ENCODE measurements at places on chromosomes 13 and 19.

DNA sequence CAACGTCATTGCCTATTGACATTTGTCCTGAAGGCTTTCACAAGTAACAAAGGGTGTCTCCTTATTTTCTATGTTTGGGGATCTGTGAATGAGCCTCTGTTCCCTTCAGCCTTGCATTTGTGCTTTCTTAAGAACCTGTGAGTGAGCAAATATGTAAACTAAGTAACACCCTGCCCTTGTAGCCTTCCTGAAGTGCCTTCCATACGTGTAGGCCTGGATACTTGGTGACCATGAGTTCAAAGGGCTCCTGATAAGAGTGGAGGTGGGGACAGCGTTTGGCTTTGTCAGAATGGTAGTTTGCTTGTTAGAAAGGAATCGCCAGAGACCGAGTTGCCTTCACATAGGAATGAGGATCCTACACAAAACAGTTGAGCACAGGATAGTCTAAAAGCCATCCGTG, 14.5 kb upstream of the CCDC97 start:
- DNase-seq: no peak

DNA sequence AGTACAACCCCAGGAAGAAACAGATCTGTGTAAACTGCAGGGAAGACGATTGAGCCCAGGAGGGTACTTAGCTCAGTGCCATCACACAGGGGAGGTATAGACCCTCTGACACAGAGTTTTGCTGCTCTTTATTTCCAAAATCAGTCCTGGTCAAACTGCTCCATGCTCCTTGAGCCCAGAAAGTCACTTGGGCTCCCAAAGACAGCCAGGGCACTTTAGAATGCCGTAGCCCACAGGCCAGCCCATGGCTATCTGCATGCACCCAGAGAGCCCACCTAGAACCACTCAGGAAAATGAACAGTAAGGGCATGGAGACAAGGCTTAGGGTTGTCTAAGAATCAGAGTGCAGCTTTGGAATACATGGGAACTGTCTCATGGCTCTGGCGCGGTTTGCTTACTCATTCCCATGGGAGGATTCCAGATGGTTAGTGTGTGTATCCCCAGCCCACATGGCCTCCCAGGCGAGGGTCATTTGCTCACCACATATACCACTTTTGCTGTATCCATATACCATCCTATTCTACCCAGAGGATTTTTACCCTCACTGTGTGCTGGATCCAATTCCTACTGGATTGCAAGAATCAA, 14.7 kb upstream of the PDCD5 start:
- DNase-seq: no peak

- no peak for DNase-seq
Observed at GRCh38 chr13:30147421-30147820, 159.9 kb downstream of the KATNAL1 start.

DNA sequence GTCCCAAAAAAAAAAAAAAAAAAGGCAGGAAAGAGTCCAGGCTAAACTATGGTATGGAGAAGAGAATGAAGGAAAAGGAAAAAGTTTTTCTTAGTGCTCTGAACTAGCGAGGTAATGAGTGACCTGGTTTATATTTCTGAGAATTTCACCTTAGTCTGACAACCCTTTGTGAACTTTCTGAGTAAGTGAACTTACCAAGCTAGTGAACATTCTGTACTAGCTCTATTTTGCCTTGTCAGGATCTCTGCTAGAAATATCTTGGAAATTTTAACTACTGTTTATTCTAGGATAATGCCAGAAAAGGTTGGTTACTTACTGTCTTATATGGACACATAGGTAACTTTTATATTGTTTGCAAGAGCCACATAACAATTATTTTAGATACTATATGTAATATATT, 4.4 kb downstream of the TRIM13 start:
- DNase-seq: no peak

GRCh38 chr19:50214699-50215543, 11.5 kb downstream of the MYH14 start:
- DNase-seq: no peak

GRCh38 chr13:42971691-42972347, 20.2 kb downstream of the EPSTI1 start:
- DNase-seq: no peak

- DNase-seq: no peak
Observed at GRCh38 chr19:50890422-50891252, 17.4 kb downstream of the KLK2 start.

GRCh38 chr19:4455719-4456475, 1.7 kb downstream of the UBXN6 start:
- DNase-seq: no peak

- no peak for DNase-seq
Observed at GRCh38 chr13:30755678-30756077, 20.3 kb downstream of the ALOX5AP start.

GRCh38 chr13:30720172-30720869, 15.0 kb upstream of the ALOX5AP start:
- no peak for DNase-seq

DNA sequence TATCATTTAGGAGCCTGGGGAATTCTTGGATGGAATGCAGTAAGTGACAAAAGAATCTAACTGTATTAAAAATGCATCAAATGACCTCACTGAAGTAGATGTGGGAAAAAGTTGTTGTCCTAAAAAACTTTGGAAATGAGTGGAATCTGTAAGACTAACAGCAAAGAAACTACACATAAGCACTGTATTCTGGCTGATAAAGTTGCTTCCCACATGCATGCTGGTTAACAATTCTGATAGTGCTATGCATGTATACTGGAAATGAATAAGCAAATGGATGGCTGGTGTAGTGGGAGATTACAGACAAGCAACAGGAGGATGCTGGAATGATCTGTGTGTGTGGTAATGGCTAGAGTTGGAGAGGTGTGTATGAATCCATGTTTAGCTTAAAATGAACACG, 138.5 kb downstream of the FOXO1 start:
- DNase-seq: no peak

GRCh38 chr13:95698047-95698749, 21.3 kb downstream of the DNAJC3 start:
- no peak for DNase-seq

DNA sequence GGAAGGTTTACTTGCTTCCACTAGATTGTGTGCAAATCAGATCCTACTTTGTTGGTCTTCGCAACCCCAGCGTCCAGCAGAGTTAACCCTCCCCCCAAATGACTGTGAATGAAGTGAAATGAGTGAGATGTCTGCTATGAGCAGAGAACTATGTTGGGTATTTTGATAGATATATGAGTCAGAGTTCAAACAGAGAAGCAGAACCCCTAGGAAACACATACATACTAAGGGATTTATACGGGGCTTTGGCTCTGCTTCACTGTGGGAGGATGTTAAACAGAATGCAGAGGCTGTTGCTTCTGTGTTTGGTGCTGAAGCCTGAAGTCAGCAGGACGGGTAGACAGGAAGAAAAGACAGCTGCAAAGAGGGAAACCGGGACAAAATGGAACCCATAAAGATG, 197.0 kb downstream of the MZT1 start:
- DNase-seq: no peak

DNA sequence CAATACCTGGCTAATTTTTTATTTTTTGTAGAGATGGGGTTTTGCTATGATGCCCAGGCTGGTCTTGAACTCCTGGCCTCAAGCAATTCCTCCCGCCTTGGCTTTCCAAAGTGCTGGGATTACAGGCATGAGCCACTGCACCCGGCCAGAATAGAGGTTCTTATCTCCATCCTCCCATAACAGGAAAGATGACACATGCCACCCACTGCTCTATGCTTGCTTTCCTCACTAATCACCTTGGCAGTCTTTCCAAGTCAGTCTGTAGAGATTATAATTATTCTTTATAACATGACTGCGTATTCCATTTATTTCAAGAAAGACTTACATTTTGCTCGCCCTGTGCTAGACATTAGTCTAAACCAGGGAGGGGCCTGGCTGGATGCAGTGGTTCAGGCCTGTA, 6.7 kb downstream of the VAV1 start:
- no peak for DNase-seq

DNA sequence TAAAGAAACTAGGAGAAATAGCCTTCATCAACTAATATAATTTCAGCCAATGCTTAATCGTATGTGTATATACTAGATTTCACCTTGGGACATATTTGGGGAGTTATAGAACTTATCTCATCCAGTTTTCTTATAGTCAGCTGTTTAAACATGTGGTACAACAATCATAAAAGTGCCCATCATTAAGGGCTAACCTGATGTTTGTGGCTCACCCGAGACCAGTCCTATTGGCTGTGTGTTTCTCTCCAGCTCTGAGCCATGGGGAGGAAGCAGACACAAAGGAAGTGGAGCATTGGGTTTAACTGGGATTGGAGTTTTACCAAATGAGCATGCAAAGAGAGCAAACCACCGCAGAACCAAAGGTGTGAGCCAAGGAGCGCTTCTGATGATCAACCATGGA, 114.3 kb upstream of the KLF12 start:
- no peak for DNase-seq

Data from NCI-H2081 treated with DMSO at 0.1 percent for 48 hours (cell line).